ENCODE measurements at places on chromosomes 2 and 18. TPM values are rescaled to one million over a fixed set of nuclear protein-coding genes. Genes with fewer than 3 reads are reported as not detected.

GREB1 gene
- total RNA-seq: 3.1 TPM

DNA sequence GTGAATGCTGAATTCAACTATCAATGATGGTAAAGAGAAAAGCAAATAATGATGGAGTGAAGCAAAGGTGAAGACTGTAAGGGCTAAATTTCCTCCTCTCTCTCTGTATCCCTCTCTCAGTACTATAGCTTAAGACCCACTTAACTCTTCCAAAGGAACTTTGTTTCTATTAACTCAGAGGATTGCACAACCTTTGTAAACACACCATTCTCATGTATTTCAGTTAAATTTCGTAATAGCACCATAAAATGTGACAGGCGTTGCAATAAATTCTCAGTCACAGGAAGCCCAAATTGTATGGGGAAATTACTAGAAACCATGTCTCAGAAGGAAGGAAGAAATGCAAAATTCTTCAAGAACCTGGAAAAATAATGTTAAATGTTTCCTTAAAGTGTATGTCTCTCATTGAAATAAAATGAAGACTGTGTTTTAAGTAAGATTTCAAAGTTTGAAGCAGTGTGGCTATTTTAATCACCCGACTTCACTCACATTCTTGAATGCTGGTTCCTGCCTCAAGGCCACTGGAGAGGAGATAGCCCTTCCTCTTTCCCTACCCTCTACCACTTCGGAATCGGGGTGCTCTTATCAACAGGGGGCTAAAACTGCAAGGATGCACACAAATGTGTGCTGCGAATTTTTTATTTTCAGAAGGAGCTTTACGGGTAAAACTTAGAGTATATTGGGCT, 112.1 kb downstream of the FTCDNL1 start:
- H3K4me3 ChIP-seq: no peak overlapping the region
- H3K27ac ChIP-seq: no peak overlapping the region
- H3K36me3 ChIP-seq: no peaks in the 10 kb centered on the region
- no peaks in the 10 kb centered on the region for H3K4me1 ChIP-seq
- DNase-seq: no peak

DNA sequence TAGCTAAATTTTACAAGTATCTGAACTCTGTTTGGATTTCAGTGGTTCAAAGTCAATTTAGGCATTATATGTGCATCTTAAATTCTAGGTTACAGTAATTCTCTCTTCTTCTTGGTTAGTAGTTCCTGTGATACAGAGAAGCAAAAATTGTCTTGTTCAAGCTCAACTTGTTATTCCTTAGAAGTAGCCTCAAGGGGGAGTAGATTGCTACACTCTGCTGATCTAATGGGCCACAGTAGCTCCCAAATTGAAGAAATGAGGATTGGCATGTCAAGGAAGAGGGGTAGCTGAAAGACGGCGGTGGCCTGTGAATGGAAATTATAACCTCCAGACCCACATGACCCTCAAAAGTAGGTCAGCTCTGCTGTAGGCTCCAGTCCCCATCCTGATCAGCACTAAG, 334.7 kb downstream of the HRH4 start:
- H3K27ac ChIP-seq: no peak overlapping the region
- H3K4me1 ChIP-seq: no peaks in the 10 kb centered on the region
- H3K27me3 ChIP-seq: no peaks in the 10 kb centered on the region
- no peak for DNase-seq
- H3K36me3 ChIP-seq: no peaks in the 10 kb centered on the region

PRADC1 gene
- total RNA-seq: 132 TPM

GRCh38 chr2:201322772-201323171, 34.4 kb downstream of the FLACC1 start:
- no peaks in the 10 kb centered on the region for H3K4me1 ChIP-seq
- H3K27ac ChIP-seq: no peak overlapping the region
- no peak for DNase-seq
- H3K36me3 ChIP-seq: no peaks in the 10 kb centered on the region

GRCh38 chr2:111118981-111119821, 1.5 kb upstream of the BCL2L11 start:
- H3K4me3 ChIP-seq: peak overlapping the region; percentile 53
- H3K27me3 ChIP-seq: no peaks in the 10 kb centered on the region
- peaks cover 6% of the 10 kb centered on the region for H3K36me3 ChIP-seq

DNA sequence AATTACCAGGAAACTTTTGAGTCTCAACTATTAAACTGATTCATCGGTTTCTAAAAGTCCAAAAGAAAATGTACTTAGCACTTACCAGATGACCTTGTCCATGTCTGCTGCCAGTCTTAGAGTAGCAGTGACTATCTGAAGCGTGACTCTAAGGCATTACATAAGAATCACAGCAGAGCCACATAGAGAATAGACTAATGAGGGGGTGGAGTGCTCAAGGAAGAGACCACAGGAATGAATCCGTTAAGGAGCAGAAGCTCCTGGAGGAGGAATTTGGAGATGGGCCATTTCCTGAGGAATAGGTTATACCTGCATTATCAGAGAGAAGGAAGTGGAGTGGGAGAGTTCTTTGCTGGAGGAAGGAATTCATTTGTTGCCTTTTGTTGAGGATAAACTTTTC, 116.0 kb downstream of the MAP3K20 start:
- no peak overlapping the region for H3K4me3 ChIP-seq
- peak overlapping the region; percentile 90 for H3K27ac ChIP-seq
- H3K36me3 ChIP-seq: peaks cover 27% of the 10 kb centered on the region
- H3K4me1 ChIP-seq: peaks cover 82% of the 10 kb centered on the region
- no peak for DNase-seq

DNA sequence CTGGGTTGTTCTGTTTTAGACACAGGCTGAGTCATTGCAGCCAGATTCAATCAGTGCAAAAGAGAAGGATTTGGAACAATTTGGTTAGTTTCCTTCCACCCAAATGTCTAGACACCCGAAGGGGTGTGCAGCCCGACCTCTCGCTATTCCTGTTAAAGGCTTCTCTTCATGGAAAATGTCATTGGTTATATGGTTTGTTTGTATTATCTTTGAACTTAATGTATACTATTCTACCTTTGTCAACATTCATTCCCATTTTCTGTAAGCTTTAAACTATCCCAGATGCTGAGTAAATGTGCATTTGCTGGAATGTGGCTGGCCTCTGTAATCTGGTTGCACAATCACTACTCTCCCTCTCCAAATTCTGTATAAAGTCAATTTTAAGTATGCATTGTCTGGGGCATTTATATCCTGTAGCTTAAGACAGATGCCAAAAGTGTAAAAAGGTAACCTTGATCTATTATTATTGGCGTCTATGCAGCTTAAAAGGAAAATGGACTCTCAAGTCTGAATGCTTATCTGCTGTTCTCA, 80.4 kb upstream of the RND3 start:
- H3K27ac ChIP-seq: no peak overlapping the region
- no peaks in the 10 kb centered on the region for H3K4me1 ChIP-seq
- no peak overlapping the region for H3K4me3 ChIP-seq
- no peak for DNase-seq

GRCh38 chr2:234139755-234140154, 89.3 kb downstream of the SPP2 start:
- DNase-seq: no peak
- no peak overlapping the region for H3K27ac ChIP-seq
- H3K27me3 ChIP-seq: no peaks in the 10 kb centered on the region
- no peaks in the 10 kb centered on the region for H3K4me1 ChIP-seq
- no peak overlapping the region for H3K4me3 ChIP-seq
- H3K36me3 ChIP-seq: no peaks in the 10 kb centered on the region
